ENCODE measurements at places on chromosomes 4 and X.
A peak's percentile ranks its signal among the peaks of the same experiment; 100 is the strongest.

DNA sequence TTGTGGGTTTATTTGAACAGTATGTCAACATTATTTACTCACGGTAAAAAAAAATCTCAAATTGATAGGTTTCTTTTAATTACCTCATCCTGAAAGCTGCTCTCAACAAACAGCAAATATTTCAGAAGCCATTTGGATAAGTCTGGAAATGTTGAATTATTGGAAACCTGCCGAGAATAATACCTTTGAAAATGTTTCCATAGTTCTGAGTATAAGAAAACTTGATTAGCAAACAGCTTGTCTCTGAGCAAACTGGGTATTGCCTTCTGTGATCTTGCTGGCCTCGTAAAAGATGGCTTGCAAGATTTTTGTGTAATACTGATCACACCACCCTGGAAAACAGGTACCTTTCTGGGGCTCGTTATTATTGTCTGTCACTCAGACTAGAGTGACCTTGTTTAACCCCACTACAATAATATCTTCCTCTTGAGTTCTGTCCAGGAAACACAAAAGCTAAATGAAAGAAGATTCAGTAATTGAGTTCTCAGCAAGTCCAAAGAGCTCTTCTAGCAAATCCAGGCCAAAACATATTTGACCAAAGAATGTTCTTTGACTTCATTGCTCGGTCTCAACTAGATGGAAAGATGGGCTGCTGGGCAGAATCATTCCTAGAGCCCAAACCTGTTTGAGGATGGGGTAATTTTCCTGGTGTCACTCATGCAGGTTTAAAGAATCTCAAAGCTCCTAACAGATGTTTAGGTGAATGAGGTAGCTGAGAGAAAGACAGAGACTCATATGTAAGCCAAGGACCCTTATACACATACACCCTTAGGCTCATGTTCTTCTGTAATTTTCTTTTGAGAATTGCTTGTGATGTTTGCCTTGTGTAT, 255.6 kb upstream of the JADE1 start:
- DNase-seq = no peak

DNA sequence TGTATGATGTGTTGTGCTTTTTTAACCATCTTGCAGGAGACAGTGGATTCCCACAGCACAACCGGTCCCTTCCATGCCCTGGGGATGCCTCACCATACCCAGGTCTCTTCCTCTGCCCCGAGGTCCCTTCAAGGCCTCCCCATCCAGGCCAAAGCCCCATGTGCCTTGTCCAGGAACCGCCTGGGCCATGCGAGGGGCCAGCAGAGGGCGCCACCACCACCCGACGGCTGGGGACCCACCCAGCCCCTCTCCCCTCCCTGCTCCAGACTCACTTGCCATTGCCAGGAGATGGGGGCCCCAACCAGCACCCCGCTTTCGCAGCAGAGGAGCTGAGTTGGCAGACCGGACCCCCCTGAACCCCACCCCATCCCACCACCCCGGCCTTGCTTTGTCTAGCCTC, 485.5 kb downstream of the TRAM1L1 start:
- DNase-seq = no peak

DNA sequence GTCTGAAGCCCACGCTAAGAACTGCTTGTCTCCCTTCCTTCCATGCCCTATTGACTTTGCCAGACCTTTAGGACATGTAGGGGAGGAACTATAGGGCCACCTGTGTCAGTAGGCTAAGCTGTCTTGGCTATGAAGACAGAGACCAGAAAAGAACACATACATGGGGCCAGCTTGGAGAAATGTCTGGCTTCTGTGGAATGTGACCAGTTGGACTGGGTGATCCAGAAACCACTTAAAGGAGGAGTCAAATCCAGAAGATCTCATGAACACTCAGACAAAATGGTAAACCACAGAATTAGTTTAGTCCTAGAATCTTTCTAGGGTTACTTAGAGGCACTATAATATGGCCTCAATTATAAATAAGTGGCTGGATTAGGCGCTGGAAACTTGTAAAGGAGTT, 42.0 kb downstream of the PHKA2 start:
- no peak for DNase-seq

DNA sequence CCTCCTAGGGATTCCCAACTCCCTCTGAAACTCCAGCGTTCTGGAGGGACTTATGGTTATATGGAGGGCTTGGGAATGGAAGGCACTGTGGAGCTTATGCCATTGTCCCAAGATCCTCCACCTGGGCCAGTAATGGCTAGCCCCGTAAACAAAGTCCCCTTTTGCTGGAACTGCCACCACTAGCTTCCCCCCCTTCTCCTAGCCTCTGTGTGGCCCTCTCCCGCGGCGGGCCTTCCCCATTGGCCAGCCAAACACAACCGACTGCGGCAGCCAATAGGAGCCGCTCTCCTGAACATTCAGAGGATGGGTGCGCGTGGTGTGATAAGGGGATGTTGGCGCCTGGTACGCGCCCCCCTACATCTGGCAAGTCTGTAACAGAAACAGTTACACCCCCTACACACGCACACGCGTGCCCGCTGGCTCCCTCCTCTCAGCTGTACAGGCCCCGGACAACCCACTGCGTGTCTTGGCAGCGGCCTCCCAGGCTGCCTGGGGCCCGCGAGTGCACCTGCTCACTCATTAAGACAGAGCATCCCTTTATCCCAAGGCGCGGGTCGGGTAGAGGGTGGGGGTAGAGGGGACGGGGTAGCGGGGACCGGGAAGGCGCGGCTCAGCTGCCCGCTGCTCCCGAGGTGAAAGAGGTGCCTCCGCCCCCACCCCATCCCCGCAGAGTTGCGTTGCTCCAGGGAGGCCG, 863 bp upstream of the RAB33A start:
- DNase-seq = peak; percentile 20

DNA sequence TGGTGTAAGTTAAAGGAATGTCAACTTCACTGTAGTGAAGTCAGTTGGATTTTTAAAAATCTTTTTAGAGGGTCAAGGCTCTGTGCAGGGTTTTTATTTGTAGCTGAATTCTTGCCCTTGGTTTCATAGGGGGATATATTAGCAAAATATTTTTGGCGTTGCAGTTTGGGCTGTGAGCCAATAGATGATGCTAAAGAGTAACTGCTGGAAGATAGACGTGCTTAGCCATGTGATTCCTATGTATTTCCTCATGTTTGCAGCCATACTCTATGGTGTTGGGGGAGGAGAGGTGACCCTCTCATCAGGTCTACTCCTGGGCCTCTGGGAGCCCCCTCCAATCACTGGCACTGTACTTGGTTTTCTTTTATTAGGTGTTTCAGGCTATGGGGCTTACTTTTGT, 246.7 kb upstream of the ARHGAP24 start:
- no peak for DNase-seq

- DNase-seq = no peak
Measured at GRCh38 chr4:12612876-12613275, 871.3 kb downstream of the RAB28 start.

DNA sequence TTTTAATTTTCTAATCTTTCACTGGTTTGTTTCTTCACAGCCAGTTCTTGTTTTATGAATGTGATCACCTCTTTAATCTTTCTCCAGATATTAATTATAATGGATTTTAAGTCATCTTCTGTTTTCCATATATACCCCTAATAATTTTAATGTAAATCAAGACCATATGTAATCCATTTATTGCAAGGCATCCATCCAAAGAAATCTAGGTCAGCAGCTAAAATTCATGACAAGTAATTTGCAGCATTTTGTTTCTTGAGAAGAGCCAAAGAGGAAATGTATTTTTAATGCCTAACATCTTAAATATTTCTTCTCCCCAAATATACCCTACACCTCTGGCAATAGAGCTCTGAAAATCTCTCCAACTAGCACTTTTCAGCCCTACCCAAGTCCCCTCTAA, 81.1 kb downstream of the SUPT20HL2 start:
- DNase-seq = no peak

- no peak for DNase-seq
Measured at GRCh38 chrX:107804427-107804826, 21.2 kb upstream of the MID2 start.

Data from brain microvascular endothelial cell (primary cell).